Activated naive CD4-positive, alpha-beta T cell treated with anti-CD3 and anti-CD28 coated beads, Interleukin-2, amount 10 ng/mL, durations not matched to agents 7 days and 5 days (primary cell): ENCODE measurements at places on chromosomes 4 and X.
A peak's percentile ranks its signal among the peaks of the same experiment; 100 is the strongest.

DNA sequence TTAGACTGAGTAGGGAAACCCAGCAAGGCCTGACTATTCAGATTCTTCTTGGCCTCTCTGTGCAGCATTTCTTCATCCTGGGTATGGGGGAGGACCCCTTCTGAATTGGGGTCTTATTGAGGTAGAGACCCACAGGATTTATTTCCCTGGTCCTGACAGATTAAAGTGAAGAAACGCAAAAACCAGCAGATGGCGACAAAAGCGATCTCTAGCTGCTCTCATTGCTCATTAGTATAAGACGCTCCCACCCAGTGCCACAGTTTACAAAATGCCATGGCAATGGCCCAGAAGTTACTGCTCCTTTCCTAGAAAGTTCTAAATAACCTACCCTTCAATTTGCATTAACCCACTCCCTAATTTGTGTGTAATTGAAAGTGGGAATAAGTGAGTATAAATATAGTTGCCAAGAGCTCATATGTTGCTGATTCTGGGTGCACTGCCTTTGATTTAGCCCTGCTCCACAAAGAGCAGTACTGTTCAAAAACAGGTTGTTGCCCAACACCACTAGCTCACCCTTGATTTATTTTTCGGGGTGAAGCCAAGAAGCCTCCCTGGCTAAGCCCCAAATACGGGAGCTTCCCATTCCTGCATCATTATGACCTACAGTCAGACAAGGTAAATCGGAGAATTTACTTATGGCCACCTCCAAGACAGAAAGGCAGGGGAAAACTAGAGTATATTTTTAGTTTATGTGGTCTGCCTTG lies 3.7 kb upstream of the BEX4 start:
- peak; percentile 65 for DNase-seq

GRCh38 chrX:10631416-10632145 lies 11.2 kb upstream of the MID1 start:
- no peak for DNase-seq

- no peak for DNase-seq
These were observed 6.5 kb downstream of the RNF150 start for GRCh38 chr4:141126769-141127168.

GRCh38 chrX:17860179-17860780 lies 818 bp downstream of the RAI2 start:
- peak; percentile 21 for DNase-seq

DNA sequence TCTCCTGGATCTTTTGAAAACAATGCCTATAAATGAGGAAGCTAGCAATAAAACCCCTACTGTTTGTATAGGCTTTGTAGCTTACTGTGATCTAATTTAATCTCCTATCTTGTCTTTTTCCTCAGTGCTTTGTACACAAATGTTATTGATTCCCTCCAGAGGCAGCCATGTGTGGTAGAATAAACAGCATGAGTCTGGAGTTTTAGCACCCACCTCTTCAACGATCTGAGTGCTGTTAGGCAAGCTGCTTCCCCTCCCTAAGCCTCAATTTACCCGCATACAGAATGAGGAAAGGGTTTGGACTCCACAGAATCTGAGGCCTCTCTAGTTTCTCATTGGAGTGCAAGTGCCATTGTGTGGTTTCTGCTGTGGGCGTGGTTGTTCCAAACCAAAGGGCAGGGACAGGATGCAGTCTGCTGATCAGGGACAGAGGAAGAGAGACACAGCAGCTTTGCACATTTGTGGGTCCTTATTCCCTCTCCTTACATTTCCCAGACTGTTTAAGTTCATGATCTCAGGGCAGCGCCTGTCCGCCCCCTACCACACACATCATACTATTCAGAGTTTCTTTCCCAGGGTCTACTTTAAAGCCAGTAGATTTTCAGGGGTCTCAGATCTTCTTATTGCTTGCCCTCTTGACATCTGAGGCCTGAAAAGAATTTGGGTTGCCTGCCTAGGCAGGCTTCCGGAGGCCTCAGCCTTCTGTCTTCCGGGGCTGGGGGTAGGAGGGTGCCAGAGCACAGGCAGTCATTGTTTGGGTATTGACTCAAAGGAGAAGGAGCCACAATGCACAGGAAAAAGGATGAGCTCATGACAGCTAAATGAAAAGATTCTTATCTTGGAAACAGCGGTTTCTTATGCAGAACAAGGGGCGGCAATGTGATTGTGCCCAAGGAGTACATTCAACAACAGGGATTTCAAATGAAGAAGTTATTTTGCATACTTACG lies 114.9 kb upstream of the TEX13D start:
- peak; percentile 77 for DNase-seq

DNA sequence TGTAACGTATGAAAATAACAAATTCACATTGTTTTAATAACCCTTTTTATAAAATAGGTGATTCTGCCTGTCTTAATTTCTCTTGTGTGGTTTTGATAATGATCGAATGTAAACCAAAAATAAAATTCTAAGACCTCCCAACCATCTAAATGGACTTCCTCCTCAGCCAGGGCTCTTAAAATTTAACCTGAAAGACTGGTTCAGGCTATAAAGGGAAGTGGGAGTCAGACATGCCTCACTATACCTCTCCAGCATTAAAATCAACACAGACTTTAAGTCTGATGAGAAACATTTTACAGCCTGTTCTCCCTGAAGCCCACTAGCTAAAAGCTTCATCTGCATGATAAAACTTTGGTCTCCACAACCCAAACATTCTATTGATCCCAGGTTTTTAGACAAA lies 97.6 kb upstream of the STIM2 start:
- DNase-seq: no peak

DNA sequence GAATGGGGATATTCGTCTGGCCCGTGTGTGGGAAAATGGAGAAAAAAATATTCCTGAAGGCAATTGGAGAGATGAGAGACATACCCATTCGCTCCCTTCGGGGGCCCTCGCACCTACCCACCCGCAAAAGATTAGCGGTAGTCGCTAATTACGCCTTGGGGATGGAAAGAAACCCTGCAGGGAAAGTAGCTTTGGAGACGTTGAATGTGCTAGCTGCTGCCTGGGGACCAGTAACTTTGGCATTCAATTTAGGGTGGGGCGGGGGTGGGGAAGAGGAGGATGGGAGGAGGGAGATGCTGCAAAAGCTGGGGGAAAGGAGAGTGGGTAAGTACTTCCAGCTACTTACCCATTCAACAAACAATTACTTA lies 407 bp upstream of the ZC4H2 start:
- no peak for DNase-seq

GRCh38 chr4:15794905-15795304 lies 16.8 kb downstream of the CD38 start:
- no peak for DNase-seq

- peak; percentile 79 for DNase-seq
These were observed 59.5 kb upstream of the NEIL3 start for GRCh38 chr4:177250056-177250696.

GRCh38 chrX:133771086-133771646 lies 214.2 kb downstream of the GPC3 start:
- no peak for DNase-seq

DNA sequence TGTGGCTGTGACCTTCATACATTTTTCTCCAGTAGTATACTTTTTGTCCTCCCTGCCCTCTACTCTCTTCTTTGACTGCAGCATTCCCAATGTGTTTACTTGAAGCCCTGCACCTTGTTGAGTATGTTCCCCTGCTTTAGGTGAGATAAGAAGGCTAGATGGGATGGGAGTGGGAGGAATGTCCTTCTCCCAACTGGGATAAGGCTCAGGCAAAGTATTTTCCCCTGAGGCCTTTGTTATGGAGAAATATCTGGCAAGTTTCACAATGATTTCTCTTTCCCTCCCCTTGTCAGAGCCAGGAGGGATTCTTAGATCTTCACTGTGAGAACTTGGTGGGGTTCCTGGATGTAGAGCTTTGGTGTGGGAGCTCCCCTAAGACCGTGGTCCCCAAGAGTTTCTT lies 131.8 kb downstream of the CLCN5 start:
- DNase-seq: no peak

- DNase-seq: peak; percentile 40
These were observed 1.6 kb downstream of the RAB33A start for GRCh38 chrX:130173190-130173895.

DNA sequence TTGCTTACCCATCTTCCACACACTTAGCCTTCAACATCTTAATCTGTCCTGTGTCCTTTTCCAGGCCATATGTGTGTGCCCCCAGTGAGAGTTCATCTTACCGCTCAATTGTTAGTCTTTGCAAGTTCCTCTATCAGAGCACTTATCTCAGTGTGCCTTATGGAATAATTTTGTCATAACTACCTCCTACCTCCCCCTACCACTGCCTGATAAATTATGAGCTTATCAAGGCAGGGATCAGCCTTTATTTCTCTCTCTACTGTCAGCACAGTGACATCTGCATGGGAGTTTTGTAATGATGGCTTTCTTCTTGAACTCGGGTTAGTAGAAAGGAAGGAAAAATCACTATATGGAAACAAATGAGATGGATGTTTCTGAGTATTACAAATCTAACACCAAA lies 53.2 kb downstream of the MTM1 start:
- DNase-seq: no peak

DNA sequence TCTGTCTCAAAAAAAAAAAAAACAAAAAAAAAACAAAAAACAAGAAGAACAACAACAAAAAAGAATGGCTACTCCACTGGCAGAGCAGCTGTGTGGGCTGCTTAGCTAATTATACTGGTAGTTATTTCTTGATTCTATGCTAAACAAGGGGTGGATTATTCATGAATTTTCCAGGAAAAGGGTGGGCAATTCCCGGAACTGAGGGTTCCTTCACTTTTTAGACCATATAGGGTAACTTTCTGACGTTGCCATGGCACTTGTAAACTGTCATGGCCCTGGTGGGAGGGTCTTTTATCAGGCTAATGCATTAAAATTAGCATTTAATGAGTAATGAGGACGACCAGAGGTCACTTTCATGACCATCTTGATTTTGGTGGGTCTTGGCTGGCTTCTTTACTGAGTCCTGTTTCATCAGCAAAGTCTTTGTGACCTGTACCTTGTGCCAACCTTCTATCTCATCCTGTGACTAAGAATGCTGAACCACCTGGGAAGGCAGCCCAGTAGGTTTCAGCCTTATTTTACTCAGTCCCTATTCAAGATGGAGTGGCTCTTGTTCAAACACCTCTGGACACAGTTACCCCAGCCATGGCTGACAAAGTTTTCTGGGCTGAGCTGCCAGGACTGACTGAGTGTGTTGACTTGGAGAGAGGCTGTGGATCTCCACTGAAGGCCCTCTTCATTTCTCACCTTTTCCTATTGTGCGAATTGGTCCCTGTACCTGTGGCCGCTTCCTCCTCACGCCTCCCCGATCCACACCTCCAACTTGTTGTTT lies 1.3 kb upstream of the OCIAD2 start:
- DNase-seq: no peak

GRCh38 chrX:129953881-129954280 lies 28.6 kb upstream of the BCORL1 start:
- no peak for DNase-seq

DNA sequence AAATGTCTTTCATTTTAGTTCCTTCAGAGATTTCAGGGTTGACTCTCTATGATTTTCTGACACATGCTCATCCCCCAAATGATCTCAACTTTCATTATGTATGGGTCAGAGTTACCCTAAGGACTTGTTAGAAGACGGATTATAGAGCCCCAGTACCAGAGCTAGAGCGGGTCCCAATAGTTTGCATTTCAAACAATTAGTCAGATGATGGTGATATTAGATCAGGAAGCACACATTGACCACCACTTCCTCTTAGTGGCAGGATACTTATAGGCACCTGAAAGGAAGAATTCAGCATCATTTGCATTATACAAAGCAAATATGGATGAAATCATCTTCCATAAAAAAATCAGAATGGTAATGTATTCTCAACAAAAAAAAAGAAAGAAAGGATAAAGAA lies 106.1 kb downstream of the GALNTL6 start:
- no peak for DNase-seq

GRCh38 chr4:186845137-186845842 lies 121.6 kb upstream of the FAT1 start:
- no peak for DNase-seq

- no peak for DNase-seq
These were observed 11.0 kb upstream of the TBC1D8B start for GRCh38 chrX:106791495-106791894.

- no peak for DNase-seq
These were observed 2.3 kb downstream of the FRMPD3 start for GRCh38 chrX:107451731-107452130.

- no peak for DNase-seq
These were observed 39.3 kb upstream of the CXCL8 start for GRCh38 chr4:73701116-73701515.

GRCh38 chrX:109264878-109265277 lies 217.0 kb downstream of the GUCY2F start:
- no peak for DNase-seq

GRCh38 chr4:5527211-5527610 lies 181.1 kb downstream of the EVC2 start:
- DNase-seq: no peak

- DNase-seq: no peak
These were observed 341 bp upstream of the SLC2A9 start for GRCh38 chr4:10021653-10022023.

GRCh38 chr4:67678612-67679011 lies 22.3 kb downstream of the UBA6 start:
- no peak for DNase-seq

GRCh38 chr4:126209147-126209546 lies 894.4 kb downstream of the FAT4 start:
- DNase-seq: no peak

DNA sequence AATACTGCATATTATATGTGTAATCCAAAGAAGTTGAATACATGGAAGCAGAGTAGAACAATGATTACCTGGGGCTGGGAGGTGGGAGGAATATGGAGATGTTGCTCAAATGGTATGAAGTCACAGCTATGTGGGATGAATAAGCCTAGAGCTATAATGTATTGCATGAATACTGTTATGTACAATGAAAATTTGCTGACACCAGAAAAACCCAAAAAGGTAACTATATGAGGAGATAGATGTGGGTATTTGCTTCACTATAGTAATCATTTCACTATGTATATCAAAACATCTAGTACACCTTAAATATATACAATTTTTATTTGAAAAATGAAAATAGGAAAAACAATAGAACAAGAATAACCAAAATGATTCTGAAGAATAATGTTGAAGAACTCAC lies 11.2 kb downstream of the PAGE3 start:
- DNase-seq: no peak

DNA sequence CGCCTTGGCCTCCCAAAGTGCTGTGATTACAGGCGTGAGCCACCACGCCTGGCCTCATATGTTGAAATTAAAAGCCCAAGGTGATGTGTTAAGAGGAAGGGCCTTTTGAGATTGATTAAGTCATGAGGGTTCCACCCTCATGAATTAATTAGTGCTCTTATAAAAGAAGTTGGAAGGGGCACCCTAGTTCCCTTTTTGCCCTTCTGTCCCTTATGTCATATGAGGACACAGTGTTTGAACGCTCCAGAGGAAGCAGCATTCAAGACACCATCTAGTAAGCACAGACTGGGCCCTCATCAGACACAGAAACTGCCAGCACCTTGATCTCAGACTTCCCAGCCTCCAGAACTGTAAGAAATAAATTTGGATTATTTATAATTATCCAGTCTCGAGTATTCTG lies 5.1 kb upstream of the APLN start:
- DNase-seq: no peak

- no peak for DNase-seq
These were observed 23.6 kb downstream of the SH3KBP1 start for GRCh38 chrX:19863857-19864223.
